ENCODE measurements at places on chromosomes 12 and 14.

DNA sequence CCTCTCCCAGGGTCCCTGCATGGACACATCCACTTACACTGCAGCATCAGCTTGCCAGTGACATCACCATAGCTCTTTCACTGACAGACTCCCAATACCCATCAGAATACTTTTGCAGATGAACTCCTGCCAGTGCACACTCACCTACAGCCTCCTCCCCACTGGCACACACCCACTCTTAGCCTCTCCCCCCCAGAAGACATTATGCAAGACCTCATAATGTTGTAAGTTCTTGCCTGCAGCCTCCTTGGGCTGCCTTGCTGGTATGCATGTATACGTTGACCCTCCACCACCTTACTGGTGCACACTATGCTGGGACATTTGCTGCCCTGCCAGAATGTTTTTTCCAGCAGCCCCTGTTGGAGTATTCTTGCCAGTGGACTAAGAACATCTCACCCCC is 324.2 kb downstream of the AEBP2 start:
- no peak for DNase-seq

GRCh38 chr14:42855085-42855484 is 1248.4 kb downstream of the LRFN5 start:
- peak; percentile 3 for DNase-seq

GRCh38 chr14:43983721-43984120 is 523.4 kb downstream of the FSCB start:
- DNase-seq = no peak

- peak; percentile 77 for DNase-seq
These were observed 141.4 kb upstream of the TMPO start for GRCh38 chr12:98374007-98374406.

Measured in common myeloid progenitor, CD34-positive (primary cell).